ENCODE measurements at places on chromosomes 6 and 20.

DNA sequence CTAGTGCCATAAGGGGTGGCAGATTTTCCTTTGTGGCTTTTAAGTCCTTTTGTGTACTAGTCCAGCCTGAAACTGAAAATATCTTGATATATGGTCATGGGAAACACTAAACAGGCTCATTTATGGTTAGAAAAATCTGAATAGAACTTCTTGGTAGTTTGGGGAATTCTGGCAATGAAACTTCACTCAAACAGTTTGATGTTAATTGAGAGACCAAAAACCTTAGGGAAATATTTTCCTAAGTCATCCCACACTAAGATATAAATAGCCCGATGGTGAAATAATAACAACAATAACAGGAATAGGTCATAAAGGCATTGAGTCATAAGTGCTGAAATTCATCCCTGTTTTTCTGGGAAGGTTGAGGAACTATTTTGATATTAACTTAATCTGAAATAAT is 146.2 kb upstream of the SMLR1 start:
- DNase-seq: no peak

- DNase-seq: peak; percentile 66
These were observed 851.4 kb upstream of the CITED2 start for GRCh38 chr6:140225701-140226436.

DNA sequence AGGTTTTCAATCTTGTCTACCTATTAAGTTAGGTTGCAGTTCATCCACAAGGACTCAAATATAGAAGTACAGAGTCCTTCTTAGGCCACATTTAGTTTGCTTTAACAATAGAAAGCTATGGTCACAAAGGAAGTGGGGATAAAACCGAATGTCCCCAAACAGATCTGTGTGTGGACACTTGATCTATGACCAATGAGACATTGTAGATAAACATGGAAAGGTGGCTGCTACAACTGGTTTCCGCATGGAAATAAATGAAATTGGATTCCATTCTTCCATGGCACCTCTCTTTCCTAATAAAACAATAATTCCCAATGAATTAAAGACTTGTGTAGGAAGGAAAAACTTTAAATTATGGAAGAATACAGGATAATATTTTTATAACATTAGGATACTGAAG is 20.4 kb upstream of the DOK5 start:
- DNase-seq: no peak

- DNase-seq: no peak
These were observed 200.5 kb downstream of the ARID1B start for GRCh38 chr6:156977527-156978291.

- DNase-seq: peak; percentile 19
These were observed 172.2 kb downstream of the AIG1 start for GRCh38 chr6:143232849-143233248.

GRCh38 chr6:20606831-20607230 is 72.6 kb downstream of the CDKAL1 start:
- DNase-seq: no peak

DNA sequence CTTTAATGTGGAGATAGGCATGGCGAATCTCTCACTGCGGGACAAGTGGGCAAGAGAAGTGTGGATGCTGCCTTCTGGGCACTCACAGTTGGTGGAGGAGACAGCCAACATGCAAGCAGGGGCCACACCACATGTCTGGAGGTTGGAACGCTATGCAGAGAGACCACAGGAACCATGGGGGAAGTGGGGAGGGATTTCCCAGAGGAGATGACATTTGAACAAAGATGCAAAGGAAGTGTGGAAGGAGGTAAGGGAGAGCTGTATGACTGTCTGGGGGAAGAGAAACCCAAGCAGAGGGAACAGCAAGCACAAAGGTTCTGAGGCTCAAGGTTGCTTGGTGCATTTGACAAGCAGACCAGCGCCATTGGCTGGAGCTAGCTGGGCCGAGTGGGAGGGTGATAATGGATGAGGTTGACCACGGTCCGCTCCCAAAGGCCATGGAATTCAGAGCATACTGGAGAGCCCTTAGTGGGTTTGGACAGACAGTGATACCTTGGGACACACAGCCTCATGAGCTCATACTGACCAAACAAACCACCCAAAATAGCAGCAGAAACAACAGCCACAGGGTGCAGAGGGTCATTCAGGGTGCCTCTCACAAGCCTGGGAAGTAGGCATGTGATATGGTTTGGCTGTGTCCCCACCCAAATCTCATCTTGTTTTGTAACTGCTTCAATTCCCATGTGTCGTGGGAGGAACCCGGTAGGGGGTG is 7.6 kb upstream of the FAM110A start:
- peak; percentile 52 for DNase-seq

DNA sequence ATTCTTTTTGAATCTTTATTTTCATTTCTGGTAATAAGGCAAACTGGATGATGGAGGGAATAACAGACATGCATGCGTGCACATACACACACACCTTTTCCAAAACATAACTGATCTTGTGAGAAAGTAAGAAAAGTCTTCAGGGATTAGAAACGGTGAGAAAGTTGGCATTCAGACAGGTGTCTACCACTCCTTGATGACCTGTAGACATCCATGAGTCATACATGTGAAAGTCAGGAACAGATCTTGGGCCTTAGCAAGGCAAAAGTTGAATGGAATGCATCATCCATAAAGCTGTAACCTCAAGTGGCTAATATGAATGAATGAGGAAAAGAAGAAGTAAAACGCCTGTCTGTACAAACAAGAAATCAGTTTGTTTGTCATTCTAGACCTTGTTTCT is 97.3 kb downstream of the GRIK2 start:
- DNase-seq: no peak

GRCh38 chr6:52574709-52575501 is 2.0 kb downstream of the TRAM2 start:
- DNase-seq: peak; percentile 66

- DNase-seq: no peak
These were observed 149.8 kb downstream of the PAK5 start for GRCh38 chr20:9689041-9689440.

DNA sequence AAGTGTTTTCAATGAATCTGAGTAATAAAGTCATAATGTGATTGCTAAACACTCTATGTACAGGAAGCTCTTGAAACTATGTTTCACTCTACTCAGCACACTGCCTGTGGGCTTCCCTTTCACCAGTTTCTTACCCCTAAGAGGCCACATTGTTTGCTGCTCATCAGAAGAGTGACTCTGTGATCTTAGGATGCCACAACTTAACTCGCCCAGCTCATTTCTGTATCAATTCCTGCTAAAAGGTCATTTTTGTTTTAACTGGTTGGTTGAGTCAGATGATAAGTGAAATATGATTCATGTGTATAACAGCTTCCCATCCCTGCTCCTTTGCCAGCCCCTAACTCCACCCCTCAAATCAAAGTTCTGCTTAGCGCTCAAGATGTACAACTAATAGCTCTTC is 9.8 kb upstream of the NDUFAF4 start:
- DNase-seq: peak; percentile 31

DNA sequence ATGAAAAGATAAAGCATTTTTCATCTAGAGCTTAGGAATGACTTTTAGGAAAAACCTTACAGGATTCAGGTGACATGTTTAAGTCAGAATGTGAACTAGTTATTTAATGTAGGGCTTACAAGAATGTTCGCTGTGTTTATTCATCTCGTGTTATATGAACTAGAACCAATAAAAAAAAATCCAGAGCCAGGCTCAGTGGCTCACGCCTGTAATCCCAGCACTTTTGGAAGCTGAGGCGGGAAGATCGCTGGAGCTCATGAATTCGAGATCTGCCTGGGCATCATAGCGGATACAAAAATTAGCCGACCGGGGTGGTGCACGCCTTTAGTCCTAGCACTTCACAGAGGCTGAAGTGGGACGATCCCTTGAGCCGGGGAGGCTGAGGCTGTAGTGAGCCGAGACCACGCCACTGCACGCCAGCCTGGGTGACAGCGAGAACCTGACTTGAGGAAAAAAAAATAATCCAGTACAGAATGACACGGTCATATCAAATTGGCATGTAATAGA is 46.3 kb downstream of the OR2B2 start:
- no peak for DNase-seq

DNA sequence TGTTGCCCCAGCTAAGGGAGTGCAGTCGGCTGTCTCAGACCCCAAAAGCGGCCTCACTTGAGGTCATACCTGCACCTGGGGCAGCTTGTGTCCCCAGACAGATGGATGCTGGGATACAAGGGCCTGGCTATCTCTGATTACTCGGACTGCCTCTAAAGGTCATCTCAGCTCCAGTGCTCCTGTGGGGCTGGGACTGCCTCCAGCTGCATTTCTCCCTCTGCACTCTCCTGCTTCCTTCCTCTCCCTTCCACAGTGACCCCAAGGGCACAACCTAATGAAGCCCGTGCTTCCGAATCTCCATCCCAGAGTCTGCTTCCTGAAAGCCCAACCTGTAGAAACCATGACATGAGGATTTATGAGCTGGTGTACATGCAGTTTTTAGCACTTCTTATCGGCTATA is 22.8 kb upstream of the OCSTAMP start:
- no peak for DNase-seq

- no peak for DNase-seq
These were observed 171.7 kb downstream of the WDR27 start for GRCh38 chr6:169529931-169530751.

DNA sequence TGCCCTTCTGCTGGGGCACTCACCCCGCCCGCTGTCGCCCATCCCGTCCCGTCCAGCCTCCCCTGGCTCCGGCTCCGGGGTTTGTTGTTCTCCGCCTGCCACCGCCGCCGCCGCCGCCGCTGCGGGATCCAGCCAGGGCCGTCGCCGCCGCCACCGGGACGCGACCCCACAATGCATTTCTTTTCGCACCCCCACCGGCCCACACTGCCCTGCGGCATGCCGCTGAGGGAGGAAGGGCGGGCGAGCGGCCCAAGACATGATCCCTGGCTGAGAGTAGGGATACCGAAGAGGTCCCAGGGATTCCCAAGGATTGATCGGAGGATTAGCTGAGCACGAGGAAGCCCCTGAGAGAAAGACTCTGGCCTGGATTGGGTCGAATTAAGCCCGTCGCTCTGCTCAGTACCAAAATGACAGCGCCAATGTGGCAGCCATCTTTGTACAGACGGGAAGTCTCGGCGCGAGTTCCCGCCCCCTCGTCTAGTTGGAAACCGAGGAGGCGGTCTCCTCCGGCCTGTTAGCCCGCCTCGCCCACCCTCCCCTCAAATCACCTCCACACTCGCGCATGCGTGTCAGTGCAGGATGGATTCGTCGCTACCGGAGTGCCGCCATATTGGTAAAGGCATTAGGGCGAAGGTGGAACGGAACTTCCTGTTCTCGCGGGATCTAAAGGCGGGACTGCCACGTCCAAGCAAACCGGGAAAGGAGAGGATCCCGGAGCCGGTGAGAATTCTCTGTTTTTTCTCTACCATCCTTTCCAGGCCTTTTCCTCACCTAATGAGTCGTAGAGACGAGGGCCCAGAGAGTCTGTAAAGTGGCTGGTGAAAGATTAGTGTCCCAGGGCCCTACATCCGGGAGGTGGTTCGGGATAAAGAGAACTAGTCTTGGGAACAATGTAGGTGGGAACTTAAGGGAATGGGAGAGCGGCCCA is at the start of the genes RXRB and SLC39A7:
TSS of gene RXRB (minus strand) at position 447 of the 928 bp plus-strand sequence. CDS start at position 258, 189 bp downstream.
TSS of gene SLC39A7 (plus strand) at position 649 of the 928 bp plus-strand sequence. CDS start 379 bp downstream, outside the sequence.
- DNase-seq: peak; percentile 99

DNA sequence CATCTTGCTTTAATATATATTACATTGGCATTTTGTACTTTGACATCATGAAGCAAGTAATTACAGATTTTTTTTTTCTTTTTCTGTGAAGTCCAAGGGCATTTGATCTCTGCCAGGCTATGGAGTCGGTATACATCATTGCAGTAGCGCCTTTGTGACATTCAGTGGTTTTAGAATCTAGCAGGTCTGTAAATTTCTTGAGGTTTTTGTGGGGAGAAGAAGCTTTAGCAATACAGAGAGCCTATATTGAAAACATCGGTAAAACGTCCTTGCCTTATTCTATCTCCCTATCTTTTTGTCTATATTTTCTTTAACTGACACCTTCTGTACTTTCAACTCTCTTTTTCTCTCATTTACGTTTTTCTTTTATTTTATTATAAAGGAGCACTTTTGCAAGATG is 47.2 kb downstream of the DUSP22 start:
- DNase-seq: no peak

- DNase-seq: no peak
These were observed 28.1 kb upstream of the PAQR8 start for GRCh38 chr6:52333840-52334200.

DNA sequence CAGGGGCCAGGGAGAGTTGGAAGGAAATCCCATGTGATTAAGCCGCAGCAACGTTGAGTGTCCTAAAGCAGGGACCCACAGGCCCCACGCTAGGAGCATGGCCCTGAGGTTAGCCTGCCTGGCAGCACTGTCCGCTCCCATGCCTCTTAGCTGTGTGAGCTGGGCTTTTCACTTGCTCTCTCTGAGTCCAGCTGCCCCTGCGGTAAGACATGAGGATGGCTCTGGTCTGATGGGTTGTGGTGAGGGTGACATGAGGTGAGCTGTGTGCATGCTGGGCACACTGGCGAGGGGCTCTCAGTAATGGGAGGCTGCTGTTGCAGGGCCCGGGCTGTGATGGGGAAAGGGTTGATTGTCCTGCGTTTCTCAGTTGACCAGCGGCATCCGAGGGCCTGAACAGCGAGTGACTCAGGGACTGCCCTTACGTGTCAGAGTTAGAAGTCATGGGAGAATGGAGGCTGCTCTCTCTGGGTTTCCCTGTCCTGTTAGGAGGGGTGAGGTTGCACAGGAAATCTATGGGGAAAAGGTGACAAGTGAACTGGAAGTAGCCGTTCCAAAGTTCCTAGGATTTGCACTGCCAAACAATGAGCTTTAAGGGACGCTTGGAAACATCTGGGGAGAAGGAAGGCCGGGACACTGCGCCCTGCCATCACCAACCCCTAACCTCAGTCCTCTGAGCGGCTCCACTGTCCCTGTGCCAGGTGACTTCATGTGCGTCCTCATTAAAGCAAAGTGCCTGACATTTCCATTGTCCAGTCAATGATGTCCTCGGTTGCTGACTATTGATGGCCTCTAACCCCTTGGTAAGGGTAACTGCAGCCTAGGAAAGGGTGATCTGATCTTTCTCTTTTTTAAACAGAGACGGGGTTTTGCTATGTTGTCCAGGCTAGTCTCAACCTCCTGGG is 51.3 kb downstream of the ADNP start:
- no peak for DNase-seq

- peak; percentile 78 for DNase-seq
These were observed 17.4 kb downstream of the ADNP start for GRCh38 chr20:50913690-50914375.

- DNase-seq: no peak
These were observed 80.1 kb downstream of the GMDS start for GRCh38 chr6:2165286-2165685.

DNA sequence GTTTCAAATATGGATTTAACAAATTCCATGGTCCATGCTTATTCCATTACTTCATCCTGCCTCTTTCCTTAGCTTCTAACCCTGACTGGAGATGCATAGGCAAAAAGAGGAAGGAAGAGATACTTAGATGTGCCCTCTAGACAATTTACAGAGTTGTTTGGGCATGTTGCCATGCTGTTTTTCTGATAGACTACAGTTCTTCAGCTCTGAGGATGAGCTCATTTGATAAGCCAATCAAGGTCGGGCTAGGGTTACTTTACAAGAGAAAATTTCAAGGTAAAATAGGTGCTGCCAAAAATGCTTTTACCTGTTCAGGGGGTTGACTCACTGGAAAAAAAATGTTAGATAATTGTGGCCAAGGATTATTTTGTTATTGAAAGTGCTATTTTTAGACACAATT is 5.9 kb downstream of the HCRTR2 start:
- DNase-seq: no peak

Data from brain microvascular endothelial cell (primary cell).